ENCODE measurements at places on chromosomes 5 and 9.
A peak's percentile ranks its signal among the peaks of the same experiment; 100 is the strongest.

DNA sequence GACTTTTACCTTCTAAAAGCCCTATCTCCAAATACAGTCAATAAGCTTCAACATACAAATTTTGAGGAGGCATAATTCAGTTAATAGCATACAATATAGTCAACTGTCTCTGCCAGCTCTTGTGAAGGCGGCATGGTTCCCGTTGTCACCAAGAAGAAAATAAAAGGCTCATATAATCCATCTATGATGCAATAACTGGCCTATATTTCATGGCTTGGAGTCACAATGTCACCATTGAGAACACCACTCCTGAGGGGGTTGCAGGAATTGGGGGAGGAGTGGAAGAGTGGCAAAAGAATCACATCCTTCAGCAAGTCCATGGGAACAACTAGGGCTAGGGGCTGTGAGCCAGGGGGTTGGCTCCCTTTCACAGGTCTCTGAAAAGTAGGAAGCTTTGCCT lies 16.0 kb upstream of the ASTN2 start:
- DNase-seq, result no peak

DNA sequence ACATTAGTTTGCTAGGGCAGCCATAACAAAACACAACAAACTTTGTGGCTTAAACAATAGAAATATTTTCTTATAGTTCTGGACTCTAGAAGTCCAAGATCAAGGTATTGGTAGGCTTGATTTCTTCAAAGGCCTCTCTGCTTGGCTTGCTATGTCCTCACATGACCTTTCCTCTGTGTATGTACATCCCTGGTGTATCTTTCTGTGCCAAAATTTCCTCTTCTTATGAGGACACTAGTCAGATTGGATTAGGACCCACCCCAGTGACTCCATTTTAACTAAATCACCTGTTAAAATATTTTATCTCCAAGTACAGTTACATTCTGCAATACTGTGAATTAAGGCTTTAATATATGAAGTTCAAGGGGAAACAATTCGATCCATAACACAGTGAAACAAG lies 168.9 kb upstream of the CCNH start:
- DNase-seq, result no peak

DNA sequence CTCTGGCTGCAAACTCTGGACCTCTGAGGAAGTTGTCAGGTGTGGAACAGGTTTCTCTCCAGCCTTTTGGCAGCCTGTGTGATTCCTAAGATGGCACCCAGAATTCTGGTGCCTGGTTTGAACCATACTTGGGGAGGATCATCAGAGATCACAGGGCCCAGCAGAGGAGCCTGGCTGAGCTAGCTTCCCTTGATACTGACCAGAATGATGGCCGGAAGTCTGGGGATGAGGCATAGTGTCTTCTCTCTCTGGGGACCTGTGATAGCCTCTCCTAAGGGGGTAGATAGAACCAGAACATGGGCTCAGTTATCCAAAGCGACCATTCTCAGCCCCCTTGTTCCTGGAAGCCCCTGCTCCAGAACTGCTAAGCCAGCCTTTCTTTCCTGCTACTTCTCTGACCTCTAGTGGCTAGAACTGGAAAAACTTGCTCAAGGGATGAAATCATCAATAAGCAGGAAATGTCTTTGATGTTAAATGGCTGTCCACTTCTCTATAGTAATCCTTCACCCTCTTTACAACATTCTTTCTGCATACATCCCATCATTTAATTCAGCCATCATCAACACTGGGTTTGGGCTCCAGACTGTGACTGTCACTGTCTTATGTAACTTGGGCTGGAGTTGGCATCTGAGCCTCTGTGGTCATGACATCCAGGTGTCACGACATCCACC lies 55.1 kb downstream of the C9orf152 start:
- DNase-seq, result peak; percentile 73

DNA sequence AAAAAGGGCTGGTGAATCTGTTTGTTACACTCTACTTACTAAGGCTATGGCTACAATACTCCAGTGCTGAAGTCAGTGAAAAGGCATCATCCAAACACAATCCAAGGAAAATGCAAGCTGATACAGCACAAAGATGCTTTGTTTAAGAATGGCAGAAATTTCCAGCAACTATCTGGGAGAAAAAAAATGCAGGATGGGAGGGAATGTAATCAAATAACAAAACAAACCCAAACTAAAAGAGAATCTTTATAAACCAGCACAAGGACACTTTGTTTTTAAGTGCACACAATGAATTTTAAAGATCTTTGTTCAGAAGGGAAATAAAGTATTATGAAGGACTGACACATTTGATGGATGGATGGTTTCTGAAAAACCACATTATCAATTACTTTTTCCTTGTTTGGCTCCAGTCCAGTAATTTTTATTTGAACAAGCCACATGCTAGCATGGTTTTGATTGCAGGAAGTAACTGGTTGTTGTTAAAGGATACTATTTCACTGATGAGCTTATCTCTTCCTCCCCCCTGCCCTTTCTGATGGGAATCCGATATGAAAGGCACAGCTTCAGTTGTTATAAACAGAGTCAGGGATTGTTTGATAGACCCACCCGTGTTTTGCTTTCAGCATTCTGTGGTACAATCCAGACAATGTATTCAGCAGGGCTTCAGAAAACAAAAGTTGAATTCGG lies 12.1 kb upstream of the TLE4 start:
- DNase-seq, result no peak

DNA sequence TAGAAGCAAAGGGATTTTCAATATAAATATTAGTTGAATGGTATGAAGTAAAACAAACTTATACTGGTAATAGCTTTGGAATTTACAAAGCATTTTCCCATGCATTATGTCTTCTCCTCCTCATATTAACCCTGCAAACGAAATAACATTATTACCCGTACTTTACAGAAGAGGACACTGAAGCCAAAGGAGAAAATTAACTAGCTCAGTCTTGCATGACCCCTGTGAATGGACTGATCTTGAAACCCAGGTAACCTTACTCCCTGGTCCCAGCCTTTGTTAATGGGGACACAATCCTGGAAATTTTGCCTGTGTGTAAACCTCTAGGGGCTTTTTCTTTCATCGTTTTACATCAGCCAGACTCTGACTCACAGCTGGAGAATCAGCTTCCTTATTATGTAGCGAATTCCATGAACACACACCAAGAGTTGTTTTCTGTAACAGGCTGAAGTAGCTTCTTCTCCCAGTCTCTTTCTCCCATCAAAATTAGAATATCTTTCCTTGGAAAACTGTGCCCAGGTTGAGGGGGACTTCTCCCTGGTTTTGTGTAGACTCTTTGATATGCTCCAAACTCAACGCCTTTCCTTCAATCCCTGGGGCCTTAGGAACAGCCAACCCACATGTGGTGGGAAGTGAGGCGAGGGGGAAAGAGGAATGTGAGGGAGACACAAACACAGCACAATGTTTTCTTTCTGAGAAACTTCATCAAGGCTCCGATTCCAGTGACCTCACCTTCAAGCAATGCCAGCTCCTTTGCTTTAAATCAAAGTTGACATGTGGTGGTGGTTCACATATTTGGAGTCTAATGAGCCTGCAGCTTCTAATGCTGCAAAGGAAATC lies 480.9 kb upstream of the PAPPA start:
- DNase-seq, result peak; percentile 55

- no peak for DNase-seq
These were observed 66.3 kb downstream of the MRPL36 start for GRCh38 chr5:1733369-1733768.

DNA sequence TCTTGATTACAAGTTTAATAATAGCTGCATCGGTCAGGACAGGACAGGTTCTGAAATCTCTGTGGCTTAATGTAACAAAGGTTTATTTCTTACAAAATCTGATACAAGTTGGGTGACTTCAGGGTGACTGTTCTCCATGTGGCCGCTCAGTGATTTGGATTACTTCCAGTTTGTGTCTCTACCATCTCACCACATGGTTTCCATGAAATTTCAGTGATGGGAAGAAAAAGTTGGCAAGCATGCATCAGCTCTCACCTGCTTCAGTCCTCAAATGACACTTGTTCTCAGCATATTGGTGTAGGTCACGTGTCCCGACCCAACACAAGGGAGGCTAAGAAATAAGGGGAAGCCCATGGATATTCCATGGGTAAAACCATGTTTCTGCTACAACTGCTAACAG lies 7.8 kb upstream of the TMEM268 start:
- DNase-seq, result peak; percentile 62

- no peak for DNase-seq
These were observed 92.7 kb downstream of the KCNIP1 start for GRCh38 chr5:170596482-170597044.

- no peak for DNase-seq
These were observed 7.3 kb upstream of the SPATA24 start for GRCh38 chr5:139410993-139411828.

GRCh38 chr5:166909926-166910325 lies 1381.5 kb upstream of the WWC1 start:
- no peak for DNase-seq

- peak; percentile 55 for DNase-seq
These were observed 31.8 kb downstream of the SPATA31C2 start for GRCh38 chr9:88106492-88106891.

DNA sequence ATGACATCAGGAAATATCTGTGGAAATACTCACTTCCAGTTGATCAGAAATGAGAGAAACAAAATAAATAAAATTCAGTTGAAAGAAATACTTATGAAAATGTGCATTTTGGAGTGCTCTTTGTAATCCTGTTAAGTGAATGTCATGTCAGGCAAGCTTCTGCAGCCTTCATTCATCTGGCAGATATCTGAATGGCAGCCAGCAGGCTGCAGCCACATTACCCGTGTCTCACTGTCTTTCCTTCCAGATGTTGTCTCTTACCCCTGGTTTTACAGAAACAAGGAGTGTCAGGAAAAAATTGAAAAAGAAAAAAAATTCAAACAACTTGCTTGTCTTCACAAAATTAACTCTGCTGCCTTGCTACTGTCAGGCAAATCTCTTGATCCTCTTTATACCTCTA lies 445.0 kb upstream of the RIOK2 start:
- no peak for DNase-seq

- DNase-seq, result no peak
These were observed 40.0 kb downstream of the FBXL17 start for GRCh38 chr5:108341866-108342265.

- no peak for DNase-seq
These were observed 66.9 kb downstream of the HMCN2 start for GRCh38 chr9:130332384-130332926.

- DNase-seq, result no peak
These were observed 11.4 kb upstream of the ANKRD33B start for GRCh38 chr5:10552183-10553143.

DNA sequence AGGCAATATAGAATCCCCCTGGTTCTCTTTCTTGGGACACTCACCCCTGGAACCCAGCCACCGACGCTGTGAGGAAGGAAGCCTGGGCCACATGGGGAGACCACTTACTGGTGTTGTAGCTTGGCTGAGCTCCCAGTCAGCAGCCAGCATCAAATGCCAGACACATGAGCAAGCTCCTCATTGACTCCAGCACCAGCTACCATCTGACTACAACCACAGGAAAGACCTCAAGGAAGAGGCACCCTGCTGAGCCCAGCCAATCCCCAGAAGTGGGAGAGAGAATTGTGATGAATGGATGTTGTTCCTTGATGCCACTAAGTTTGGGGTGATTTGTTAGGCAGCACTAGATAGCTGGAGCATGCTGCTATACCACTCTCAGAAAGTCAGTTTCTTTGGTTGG lies 36.0 kb downstream of the BNIP1 start:
- DNase-seq, result peak; percentile 30

DNA sequence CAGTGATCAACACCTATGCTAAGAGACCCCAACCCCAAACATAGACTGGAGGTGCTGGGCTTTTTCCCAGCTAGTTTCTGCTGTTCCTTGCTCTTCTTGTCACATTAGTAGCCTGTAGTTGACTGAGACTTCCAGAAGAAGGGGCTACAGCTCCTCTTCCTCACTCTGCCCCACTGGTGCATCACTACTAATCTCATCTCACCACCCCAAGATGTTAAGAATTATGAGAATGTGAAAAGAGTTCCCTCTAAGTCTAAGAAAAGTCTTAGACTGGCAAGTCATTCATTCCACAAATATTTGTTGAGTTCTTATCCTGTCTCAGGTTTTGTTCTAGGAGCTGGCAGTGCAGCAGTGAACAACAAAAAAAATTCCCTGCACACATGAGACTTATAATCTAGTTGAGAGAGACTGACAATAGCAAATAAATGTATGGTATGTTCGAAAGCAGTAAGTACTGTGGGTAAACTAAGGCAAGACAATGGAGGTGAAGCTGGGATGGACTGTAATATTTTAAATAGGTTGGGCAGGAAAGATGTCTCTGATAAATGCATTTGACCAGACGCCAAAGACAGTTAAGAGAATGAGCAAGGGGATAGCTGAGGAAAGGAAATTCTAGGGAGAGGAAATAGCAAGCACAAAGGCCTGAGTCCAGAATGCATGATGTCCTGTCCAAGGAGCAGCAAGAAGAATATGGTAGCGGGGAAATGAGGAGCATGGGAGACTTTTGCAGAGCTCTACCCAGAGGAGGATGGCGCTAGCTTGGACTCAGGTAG lies 92.3 kb downstream of the PTCD2 start:
- no peak for DNase-seq

GRCh38 chr5:91182763-91183162 lies 200.4 kb downstream of the ARRDC3 start:
- DNase-seq, result peak; percentile 8

GRCh38 chr9:70998962-70999361 lies 122.5 kb downstream of the TRPM3 start:
- no peak for DNase-seq

All from RKO (cell line).